ENCODE measurements at places on chromosomes 6 and 20.

GRCh38 chr6:149468179-149468578 lies 16.6 kb downstream of the ZC3H12D start:
- no peak overlapping the region for H3K27ac ChIP-seq
- no peak for DNase-seq
- no peaks in the 10 kb centered on the region for H3K36me3 ChIP-seq
- H3K4me1 ChIP-seq: peaks cover 11% of the 10 kb centered on the region

DNA sequence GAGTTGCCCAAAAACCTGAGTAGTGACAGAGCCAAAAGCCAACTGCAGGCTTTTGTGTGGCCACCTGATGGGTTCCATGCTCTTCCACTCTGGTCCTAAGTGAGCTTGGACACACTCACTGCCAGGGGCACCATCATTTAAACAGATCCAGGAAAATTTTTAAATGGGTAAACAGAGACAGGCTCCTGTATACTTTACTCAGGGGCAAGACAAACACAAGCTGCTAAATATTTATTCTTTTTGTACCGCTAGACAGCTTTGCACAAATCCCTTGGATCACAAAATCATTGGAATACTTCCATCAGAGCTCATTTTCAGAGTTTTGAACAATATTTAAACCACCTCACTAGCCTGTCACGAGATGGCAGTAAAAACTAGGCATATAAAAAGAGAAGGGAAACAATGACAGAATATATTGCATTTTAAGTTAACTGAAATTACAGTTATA lies 31.4 kb downstream of the GCLC start:
- no peaks in the 10 kb centered on the region for H3K36me3 ChIP-seq
- H3K27ac ChIP-seq: no peak overlapping the region
- H3K4me1 ChIP-seq: no peaks in the 10 kb centered on the region
- DNase-seq: no peak
- no peak overlapping the region for H3K4me3 ChIP-seq

GRCh38 chr6:12751694-12752325 lies 35.2 kb downstream of the PHACTR1 start:
- H3K27ac ChIP-seq: no peak overlapping the region
- H3K36me3 ChIP-seq: no peaks in the 10 kb centered on the region
- DNase-seq: peak; percentile 58
- no peaks in the 10 kb centered on the region for H3K27me3 ChIP-seq

- no peaks in the 10 kb centered on the region for H3K27me3 ChIP-seq
- no peak overlapping the region for H3K4me3 ChIP-seq
- no peaks in the 10 kb centered on the region for H3K4me1 ChIP-seq
- no peak for DNase-seq
- H3K36me3 ChIP-seq: no peaks in the 10 kb centered on the region
Measured at GRCh38 chr20:47370850-47371782, 14.6 kb upstream of the ZMYND8 start.

- no peak overlapping the region for H3K27ac ChIP-seq
- H3K36me3 ChIP-seq: no peaks in the 10 kb centered on the region
- no peaks in the 10 kb centered on the region for H3K4me1 ChIP-seq
- no peak for DNase-seq
- no peaks in the 10 kb centered on the region for H3K27me3 ChIP-seq
- no peak overlapping the region for H3K4me3 ChIP-seq
Measured at GRCh38 chr20:37711001-37711400, 17.2 kb downstream of the CTNNBL1 start.

DNA sequence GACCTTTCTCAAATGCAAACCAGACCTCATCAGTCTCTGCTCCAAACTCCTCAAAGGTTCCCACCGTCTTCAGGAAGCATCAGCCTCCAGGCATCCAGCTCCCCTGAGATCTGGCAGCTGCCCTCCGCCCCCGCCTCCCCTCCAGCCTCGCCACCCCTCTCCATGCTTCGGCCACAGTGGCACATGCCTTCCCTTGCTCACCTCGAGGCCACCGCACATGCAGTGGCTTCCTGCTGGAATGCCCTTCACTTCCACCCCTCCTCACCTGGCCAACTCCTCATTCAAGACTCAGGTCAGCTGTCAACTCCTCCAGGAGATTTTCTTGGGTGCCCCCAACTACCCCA lies 13.4 kb downstream of the KIAA1755 start:
- no peaks in the 10 kb centered on the region for H3K27me3 ChIP-seq
- no peak overlapping the region for H3K27ac ChIP-seq
- H3K4me1 ChIP-seq: no peaks in the 10 kb centered on the region
- DNase-seq: no peak
- no peaks in the 10 kb centered on the region for H3K36me3 ChIP-seq

GRCh38 chr20:11247046-11248010 lies 573.5 kb upstream of the JAG1 start:
- H3K4me1 ChIP-seq: no peaks in the 10 kb centered on the region
- no peaks in the 10 kb centered on the region for H3K36me3 ChIP-seq

DNA sequence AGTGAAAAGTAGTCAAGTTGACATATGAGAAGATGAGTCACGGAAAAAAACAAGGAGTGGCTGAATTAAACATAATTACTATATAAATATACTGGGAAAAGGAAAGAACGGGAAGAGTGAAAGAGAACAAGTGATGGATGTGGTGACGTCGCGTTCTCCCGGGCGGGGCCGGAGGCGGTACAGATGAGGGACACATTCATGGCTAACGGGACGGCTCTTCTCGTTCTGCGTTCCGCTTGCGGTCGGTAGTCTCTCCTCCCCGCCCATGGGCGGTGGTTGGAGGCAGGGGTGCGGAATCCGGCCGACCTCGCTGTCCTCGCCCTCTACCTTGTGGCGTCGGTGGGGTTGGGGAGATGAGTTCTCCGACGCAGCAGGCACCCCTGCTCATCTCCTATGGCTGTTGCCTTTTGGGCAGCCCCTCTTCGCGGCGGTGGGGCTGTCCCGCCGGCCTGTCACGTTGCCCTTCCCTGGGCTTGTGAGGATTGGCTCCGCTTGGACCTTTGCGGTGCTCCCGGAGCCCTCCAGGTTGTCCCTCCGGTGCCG lies 22.5 kb downstream of the HLA-G start:
- H3K36me3 ChIP-seq: no peaks in the 10 kb centered on the region
- no peak overlapping the region for H3K27ac ChIP-seq
- no peak overlapping the region for H3K4me3 ChIP-seq
- DNase-seq: no peak
- H3K4me1 ChIP-seq: no peaks in the 10 kb centered on the region

- no peak overlapping the region for H3K4me3 ChIP-seq
- no peak overlapping the region for H3K27ac ChIP-seq
- no peaks in the 10 kb centered on the region for H3K27me3 ChIP-seq
Measured at GRCh38 chr6:2695454-2696095, 55.1 kb downstream of the MYLK4 start.

- peaks cover 7% of the 10 kb centered on the region for H3K4me1 ChIP-seq
- no peaks in the 10 kb centered on the region for H3K27me3 ChIP-seq
- no peak for DNase-seq
- H3K36me3 ChIP-seq: no peaks in the 10 kb centered on the region
Measured at GRCh38 chr6:26520237-26520849, 17.8 kb upstream of the HMGN4 start.

DNA sequence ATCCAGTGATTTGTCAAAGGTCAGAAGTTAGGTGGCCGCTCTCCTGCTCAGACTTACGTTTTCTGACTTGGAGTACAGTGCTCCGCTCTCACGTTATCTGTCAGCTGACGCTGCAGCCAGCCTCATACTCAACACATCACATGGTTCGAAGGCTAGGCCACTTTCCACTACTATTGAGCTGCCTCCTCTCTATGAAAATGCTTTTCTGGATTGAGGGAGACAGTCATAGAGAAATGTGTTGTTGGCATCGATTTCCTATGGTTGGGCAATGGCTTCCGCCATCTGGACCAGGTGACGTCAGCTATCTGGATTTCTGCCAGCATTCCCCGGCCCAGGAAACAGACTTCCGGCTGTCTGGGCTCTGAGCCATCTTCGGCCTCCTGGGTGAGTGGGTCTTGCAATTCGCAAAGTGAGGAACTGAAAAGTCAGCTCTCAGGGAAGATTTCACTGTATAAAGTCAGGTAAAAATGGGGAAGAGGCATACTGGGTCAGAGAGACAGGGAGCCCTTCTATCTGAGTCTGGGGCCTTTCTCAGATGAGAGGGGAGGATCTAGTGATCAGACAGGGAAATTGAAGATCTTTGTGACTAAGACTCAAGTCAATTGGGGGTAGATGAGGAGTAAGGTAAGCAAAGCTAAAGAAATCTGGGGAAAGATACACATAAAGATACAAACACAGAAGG lies 37.5 kb upstream of the IER3 start:
- H3K27ac ChIP-seq: no peak overlapping the region
- H3K4me1 ChIP-seq: no peaks in the 10 kb centered on the region
- H3K4me3 ChIP-seq: no peak overlapping the region

DNA sequence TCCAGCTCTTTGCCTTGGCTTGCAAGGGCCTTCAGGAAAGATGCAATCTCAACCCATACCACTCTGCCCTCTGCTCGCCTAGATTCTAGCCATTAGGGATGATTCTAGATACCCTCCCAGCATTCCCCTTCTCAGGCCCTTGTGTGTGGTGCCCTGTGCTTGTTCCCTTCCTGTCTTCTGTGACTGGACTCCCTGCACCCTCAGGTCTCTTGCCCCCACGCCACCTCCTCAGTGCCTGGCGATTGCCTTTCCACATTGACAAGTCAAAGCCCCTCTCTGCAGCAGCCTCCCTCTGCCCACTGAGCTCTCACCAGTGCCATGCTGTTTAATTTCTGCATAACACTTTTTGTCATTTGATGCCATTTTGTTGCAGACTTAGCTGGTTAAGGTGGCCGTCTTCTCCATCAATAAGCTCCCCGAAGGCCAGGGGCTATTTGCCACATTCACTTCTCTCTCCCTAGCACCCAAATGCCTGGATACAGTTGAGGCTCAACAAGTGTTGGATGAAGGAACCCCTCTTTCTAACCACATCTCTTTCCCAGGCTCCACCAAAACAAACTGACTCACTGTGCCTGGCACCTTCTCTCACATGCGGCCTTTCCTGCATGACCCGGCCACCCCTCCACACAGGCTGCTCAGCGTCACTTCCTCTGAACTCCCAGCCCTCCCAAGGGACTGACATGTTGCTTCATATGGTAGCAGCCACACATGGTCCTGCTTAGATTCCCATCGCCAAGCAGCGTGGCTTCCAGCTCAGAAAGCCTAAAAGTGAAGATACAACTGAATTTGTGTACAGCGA lies 4.6 kb upstream of the TXNDC5 start:
- no peak overlapping the region for H3K4me3 ChIP-seq
- no peak for DNase-seq
- H3K27ac ChIP-seq: peak overlapping the region; percentile 97
- H3K27me3 ChIP-seq: no peaks in the 10 kb centered on the region

GRCh38 chr20:53159160-53159559 lies 187.0 kb downstream of the TSHZ2 start:
- no peak for DNase-seq
- H3K27me3 ChIP-seq: no peaks in the 10 kb centered on the region
- H3K27ac ChIP-seq: no peak overlapping the region
- no peaks in the 10 kb centered on the region for H3K36me3 ChIP-seq
- peaks cover 17% of the 10 kb centered on the region for H3K4me1 ChIP-seq
- no peak overlapping the region for H3K4me3 ChIP-seq

GRCh38 chr20:354298-354977 lies 7.5 kb downstream of the NRSN2 start:
- no peak overlapping the region for H3K27ac ChIP-seq
- H3K36me3 ChIP-seq: no peaks in the 10 kb centered on the region
- H3K4me3 ChIP-seq: no peak overlapping the region
- DNase-seq: peak; percentile 78
- H3K4me1 ChIP-seq: 0 out of 2 replicates have a peak, but pooled peaks cover 4% of the 10 kb centered on the region
- no peaks in the 10 kb centered on the region for H3K27me3 ChIP-seq

DNA sequence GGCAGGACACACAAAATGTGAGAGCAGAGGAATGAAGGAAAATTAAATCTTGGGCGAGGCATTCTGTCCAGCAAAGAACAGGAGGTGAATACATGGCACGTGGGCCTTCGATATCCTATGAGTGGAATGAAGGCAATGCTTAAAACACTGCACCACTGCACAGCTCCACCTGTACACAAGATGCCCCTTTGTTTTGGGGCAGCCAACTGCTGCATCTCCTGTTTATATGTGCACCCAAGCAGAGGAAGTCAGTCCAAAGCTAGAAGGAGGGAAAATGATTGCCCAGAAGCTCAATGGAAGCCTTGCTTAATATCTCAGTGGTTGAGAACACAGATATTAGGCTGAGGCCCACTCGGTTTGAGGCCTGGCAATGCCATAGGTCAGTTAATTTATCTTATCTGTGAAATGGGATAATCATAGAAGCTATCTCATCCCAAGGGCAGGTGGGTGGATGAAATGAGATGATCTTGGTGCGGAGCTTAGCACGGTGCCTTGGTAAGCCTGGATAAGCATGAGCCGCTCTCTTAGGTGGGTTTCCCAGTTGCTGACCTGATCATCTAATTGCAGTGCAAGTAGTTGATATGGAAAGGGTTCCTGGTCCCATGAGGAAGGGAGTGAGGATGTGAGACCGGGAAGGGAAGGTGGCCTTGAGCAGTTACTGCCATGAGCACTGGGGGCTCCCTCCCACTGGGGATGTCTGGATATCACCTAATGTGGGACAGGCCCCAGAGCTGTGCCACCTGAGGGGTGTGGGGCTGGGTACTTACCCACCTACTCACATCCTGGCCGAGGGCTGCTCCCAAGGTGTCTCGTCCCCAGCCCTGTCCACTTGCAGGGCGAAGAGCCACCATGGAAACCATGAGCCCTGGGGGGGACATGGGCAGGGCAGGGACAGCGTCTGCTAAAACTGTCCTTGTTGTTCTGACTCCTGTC lies 9.9 kb downstream of the BANF2 start:
- H3K4me1 ChIP-seq: peaks cover 25% of the 10 kb centered on the region
- no peak overlapping the region for H3K4me3 ChIP-seq
- H3K27me3 ChIP-seq: no peaks in the 10 kb centered on the region

DNA sequence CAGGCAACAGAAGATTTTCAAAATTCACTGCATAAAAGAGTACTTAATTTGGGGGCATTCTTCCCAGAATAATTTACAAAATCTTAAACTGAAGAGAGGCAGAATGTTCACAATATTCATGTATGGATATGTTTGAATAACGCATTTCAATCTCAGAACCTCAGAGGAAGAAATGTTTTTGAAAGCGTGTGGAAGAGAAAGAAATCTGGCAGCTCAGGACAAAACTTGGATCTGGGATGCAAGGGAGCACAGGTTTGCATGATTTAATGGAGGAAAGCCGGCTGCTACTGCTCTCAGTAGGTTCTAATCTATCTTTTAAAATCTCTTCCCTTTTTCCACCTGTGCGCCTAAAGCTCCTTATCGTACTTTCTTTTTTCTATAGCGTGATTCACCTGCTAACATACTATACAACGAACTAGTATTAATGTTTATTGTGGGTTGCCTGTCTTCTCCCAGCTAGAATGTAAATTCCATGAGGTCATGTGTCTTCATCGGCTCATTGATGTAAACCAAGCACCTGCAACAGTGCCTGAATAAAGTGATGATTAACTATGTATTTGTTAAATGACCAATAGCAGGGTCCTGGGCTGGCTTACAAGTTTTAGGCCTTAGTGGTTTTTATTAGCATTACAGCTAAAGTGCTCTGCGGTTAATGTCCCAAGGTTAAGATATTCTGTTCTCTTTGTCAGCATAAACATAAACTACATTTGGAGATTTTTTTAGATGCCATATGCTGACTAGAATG lies 15.3 kb downstream of the PRL start:
- H3K4me1 ChIP-seq: peaks cover 12% of the 10 kb centered on the region
- H3K4me3 ChIP-seq: no peak overlapping the region
- no peaks in the 10 kb centered on the region for H3K36me3 ChIP-seq
- DNase-seq: no peak

All from MM.1S (cell line).